Stimulated activated CD4-positive, alpha-beta T cell treated with anti-CD3 and anti-CD28 coated beads, Interleukin-1b, Interleukin-23, amount 100 ng/mL, for 1 hour (primary cell): ENCODE measurements at places on chromosomes 2 and 18.

DNA sequence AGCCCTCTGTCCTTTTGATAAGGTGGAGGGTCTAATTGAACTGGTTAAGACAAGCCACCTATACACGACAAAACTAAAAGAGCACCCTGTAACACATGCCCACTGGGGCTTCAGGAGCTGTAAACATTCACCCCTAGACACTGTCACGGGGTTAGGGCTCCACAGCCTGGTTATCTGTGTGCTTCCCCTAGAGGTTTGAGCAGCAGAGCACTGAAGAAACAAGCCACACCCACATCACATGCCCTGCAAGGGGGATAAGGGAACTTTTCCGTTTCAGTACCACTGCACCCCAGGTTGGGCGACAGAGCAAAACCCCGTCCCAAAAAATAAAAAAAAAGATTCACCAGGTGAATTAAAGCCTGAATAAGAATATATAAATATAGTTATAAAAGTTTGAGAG, 913.7 kb upstream of the ACVR2A start:
- DNase-seq = no peak

DNA sequence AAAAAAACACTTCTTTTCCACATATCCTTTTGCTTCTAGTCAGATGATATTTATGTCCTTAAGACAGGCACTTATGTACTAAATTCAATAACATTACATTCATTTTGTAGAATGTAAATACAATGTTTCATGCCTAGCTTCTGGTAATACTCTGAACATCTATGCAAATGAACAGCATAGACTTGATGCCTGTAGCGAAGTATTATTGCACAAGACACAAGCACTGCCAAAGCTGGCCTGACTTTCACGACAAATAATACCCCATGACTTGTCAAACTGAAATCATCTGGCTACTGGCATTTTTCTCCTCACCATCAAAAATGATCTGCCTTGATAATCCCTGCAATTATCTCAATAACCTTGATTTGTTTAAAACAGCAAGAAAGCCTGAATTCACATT, 101.3 kb downstream of the L3MBTL4 start:
- DNase-seq = no peak

DNA sequence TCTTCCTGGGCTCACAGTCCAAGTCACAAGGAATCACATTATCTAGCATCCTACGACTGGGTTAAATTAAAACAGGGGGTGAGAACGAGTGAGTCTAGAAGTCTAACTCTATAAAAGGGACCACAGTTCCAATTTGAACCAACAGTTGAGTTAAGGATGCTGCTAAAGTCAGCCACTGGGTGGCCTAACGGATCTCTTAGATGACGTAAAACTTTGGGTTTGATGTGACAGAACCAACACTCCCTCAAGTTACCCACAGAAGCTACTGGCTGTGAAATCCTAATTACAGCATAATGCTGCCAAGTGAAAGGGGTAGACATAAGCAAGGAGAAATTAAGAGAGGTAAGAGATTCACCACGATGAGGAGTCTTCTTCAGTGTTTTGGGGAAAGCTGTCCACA, 32.7 kb upstream of the RUFY4 start:
- DNase-seq = no peak

GRCh38 chr2:232341061-232341738, 37.4 kb upstream of the ALPP start:
- no peak for DNase-seq

DNA sequence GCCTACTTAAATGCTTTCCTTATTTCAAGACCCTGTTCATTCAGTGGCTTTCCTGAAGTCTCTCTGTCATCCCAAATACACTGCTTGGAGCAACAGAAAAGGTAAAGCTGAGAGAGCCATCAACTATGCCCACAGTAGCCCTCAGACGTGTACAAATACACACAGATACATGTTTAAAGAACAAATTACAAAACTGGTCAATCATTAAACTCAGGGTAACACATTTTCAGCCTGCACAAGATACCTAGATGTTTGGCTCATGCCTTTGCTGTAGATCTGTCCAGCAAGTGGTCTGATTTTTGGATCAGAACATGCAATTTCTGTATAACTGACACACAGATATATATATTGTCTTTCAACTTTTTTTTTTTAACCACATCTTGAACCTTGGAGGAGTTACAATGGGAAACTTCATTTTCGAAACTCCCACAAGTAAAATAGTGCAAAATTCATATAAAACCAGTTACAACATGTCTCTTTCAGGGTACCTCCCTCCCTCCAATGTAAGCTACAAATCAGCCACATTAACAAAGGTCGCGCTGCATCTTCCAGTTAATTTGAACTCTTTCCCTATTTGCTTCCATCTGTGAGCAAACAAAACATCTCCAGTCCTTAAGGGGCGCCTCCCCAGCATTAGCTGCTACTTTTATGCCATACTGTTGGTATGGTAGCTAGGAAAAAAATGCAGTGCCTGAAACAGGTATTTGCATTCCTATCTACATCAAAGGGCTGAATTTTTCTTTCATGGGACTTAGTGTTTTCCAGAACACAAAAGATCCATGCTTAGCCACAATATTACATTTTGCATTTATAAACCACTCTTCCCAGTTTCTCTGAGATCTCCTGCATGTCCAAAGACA, 311.9 kb downstream of the NRXN1 start:
- no peak for DNase-seq

GRCh38 chr2:120825370-120826259, 89.9 kb downstream of the GLI2 start:
- DNase-seq = no peak

DNA sequence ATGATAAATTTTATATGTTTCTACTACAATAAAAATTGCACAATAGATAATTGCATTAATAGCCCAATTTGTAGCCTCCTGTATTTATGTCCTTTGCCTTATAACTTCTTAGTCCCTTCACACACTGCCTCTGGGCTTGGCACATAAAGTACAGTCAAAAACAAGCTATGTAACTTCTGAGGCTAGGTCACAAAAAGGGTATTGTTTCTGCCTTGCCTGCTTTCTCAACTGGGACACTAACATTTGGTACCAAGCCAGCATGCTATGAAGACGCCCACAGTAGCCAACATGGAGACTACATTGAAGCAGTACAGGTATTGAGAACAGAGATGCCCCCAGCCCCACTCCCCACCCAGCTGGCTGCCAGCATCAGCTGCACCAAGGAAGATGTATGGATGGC, 5.4 kb upstream of the SLC3A1 start:
- no peak for DNase-seq

GRCh38 chr2:31979956-31980355, 30.9 kb downstream of the MEMO1 start:
- DNase-seq = no peak

- DNase-seq = no peak
These were observed 3.8 kb upstream of the ROCK2 start for GRCh38 chr2:11348209-11348749.

DNA sequence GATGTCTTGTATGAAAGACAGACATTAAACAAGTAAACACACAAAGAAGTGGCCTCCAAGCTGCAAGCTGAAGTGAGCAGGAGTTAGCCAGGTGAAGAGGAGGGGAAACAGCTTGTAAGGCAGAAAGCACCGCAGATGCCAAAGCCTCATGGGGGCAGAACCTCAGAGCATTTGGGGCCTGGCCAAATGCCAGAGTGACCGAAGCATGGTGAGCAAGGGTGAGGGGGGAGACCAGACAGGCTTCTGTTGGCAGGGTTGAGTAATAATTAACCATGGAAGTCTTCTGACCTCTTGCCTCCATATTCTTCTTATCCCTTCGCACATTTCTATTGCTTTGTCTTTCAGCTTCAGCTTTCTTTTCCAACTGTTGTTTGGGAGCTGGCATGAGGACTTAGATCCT, 5.6 kb downstream of the QPCT start:
- no peak for DNase-seq

DNA sequence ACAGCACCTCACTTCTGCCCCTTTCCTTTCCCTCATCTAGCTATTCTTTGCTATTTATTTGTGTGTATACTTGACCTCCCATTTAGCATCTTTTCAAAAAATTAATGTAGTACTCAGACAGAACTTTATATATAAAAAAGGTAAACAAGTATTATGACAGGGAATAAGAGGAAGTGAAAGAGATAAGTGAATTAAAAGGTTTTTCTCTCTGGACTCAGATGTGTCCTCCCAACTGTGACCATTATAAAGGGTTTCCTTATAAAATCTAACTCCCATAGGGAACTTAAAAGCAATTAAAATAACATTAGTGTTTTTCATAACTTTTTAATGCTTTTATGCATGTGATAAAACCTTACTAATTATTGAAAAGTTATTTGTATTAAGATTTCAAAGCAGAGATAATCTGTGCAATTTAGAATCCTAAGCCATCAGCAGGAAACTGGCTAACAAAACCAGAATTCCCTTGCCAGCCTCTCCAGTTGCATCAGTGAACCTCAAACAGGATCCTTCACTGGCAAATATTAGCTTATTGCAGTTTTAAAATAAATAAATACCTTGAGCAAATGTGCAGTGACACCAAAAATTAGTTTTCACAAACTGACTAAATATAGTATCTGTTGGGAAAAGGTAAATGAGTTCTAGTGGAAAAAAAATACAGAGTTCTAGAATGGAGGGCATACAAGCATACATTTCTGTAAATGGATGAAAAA, 930.7 kb downstream of the BCL11A start:
- DNase-seq = no peak

DNA sequence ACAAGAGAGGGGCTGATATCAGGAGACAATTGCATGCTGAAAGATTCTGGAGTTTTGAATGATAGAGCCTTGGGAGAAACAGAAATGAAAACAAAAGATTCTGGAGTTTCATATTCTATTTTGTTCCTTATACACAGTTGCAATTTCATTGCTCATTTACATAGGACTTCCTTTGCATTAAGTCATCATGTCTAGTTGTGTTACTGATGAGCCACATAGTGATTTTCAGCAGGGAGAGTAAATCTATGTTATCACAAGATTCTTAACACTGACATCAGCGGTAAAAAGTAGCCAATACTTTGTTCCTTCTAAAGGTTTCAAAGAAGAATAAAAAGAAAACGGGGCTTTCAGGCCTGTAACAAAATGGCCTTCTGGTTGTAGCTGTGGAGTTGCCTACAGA, 7.1 kb downstream of the ADAM17 start:
- DNase-seq = no peak

DNA sequence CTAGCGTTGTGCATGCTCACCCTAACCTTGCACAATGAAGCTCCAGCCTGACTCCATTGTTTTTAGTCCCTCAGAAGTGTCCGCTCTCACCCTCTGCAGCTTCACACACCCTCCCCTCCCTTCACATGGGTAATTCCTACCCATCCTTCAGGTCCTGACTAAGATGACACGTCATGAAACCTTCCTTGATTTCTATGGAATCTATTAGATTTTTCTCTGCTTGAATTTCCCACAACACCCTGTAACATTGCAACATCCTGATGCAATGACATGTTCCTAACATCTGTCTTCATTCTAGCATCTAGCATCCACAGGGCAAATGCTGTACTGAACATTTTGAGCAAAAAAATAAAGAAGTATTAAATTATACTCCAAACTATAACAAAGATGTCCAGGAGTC, 77.0 kb upstream of the PID1 start:
- DNase-seq = no peak

- DNase-seq = no peak
These were observed 13.1 kb upstream of the RAX start for GRCh38 chr18:59286341-59286740.
